Progenitor cell of endocrine pancreas (in vitro differentiated cells): ENCODE measurements at places on chromosomes 5 and 9. TPM values are rescaled to one million over a fixed set of nuclear protein-coding genes. Genes with fewer than 3 reads are reported as not detected.

Gene PRRC2B
- total RNA-seq: 416 and 460 TPM in 2 replicates

Gene CNTNAP3B
- 7.0 and 7.4 TPM in 2 replicates for total RNA-seq

Gene FAM193B
- 163 and 165 TPM in 2 replicates for total RNA-seq

Gene KIF24
- 9.1 and 10.0 TPM in 2 replicates for total RNA-seq

Gene FAM81B
- total RNA-seq: 0.42 TPM in 1 of 2 replicates, not detected in the other

Gene SPATA31A6
- not detected in 2 replicates for total RNA-seq

Gene PFN3
- total RNA-seq: not detected in 2 replicates

Gene PSD2
- total RNA-seq: 0.14 and 0.18 TPM in 2 replicates

Gene TMEM141
- 57.8 and 62.2 TPM in 2 replicates for total RNA-seq

Gene IRX2
- total RNA-seq: 4.2 and 6.0 TPM in 2 replicates

Gene SLC1A1
- total RNA-seq: 3.8 and 5.6 TPM in 2 replicates

Gene ENTREP1
- 3.6 and 3.7 TPM in 2 replicates for total RNA-seq

Gene PROB1
- total RNA-seq: 2.0 and 2.2 TPM in 2 replicates

Gene MED22
- total RNA-seq: 48.4 and 49.2 TPM in 2 replicates

GRCh38 chr9:26975728-26976707, 19.8 kb downstream of the IFT74 start:
- no peaks in the 10 kb centered on the region for H3K27me3 ChIP-seq
- peak overlapping the region; percentile 44 for H3K27ac ChIP-seq
- H3K36me3 ChIP-seq: peaks cover 20% of the 10 kb centered on the region
- peak overlapping the region; percentile 58 for H3K4me3 ChIP-seq

- H3K4me1 ChIP-seq: peaks cover 12% of the 10 kb centered on the region
- H3K27me3 ChIP-seq: peaks cover 29% of the 10 kb centered on the region
- H3K36me3 ChIP-seq: no peaks in the 10 kb centered on the region
- DNase-seq: no peak
- H3K27ac ChIP-seq: peak overlapping the region; percentile 34
These were observed 193.8 kb downstream of the GADD45G start for GRCh38 chr9:89798547-89799120.

DNA sequence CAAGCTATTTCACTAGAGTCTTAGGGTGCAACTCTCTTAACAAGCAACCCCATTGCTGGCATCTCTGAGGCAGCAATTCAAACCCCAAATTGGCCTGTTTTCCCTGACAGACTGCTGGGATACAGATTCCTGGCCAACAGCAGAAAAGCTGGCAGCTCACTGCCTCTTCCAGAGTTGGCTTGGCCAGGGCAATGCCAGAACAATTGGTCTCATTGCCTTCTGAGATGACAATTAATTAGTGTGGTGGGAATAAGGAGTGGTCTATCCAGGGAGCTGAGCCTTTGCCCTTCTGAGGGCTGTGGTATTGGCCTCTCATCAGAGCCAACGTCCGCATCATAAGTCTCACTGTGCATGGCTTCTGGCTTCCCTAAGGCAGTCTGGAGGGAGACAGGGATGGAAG, 183.2 kb downstream of the GNAQ start:
- peaks cover 19% of the 10 kb centered on the region for H3K4me1 ChIP-seq
- peaks cover 2% of the 10 kb centered on the region for H3K36me3 ChIP-seq
- no peak for DNase-seq
- H3K27me3 ChIP-seq: no peaks in the 10 kb centered on the region
- H3K27ac ChIP-seq: peak overlapping the region; percentile 9

DNA sequence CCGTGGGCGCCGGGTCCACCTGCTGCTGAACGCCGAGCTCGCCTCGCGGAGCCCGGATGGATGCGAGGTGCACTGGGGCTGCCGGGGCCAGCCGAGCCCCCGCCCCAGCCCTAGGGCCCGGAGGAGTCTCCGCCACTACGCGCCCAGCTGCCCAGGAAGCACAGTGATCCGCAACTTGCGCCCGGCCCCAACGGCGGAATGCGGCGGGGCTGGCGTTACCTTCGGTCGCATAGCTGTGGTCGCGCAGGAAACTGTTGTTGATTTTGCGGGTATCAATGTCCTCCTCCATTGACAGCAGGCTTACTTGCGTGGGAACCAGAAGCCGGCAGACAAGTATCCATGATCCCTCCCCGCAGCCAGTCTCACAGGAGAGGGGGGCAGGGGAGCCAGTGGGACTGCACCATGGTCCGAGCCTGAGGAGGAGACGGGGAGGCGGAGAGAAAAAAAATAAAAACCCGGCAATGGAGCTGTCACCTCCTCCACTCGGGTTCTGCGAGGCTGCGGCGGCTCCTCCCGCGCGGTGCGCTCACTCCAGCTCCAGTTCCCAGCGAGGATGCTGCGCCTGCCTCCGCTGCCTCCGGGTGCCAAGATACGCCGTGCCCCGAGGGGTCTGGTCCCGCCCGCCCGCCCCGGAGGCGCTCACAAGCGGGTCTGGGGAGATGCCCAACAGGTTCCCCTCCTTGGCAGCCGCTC, 628 bp downstream of the PPP2R2B start:
- peaks cover 7% of the 10 kb centered on the region for H3K4me1 ChIP-seq
- DNase-seq: peak; percentile 30
- H3K27me3 ChIP-seq: peaks cover 72% of the 10 kb centered on the region
- H3K36me3 ChIP-seq: no peaks in the 10 kb centered on the region

DNA sequence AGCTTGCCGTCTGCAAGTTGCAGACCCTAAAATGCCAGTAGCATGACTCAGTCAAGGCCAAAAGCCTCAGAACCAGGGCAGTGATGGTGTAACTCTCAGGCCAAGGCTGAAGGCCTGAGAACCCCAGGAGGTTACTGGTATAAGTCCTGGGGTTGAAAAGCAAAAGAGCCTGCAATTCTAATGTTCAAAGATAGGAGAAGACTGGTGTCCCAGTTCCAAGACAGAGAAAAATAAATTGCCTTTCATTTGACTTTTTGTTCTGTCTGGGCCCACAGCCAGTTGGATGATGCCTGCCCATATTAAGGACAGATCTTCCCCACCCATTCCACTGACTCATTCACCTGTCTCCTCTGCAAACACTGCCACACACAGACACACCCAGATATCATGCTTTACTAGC, 673.2 kb downstream of the CDH18 start:
- H3K36me3 ChIP-seq: no peaks in the 10 kb centered on the region
- no peaks in the 10 kb centered on the region for H3K27me3 ChIP-seq
- no peak overlapping the region for H3K4me3 ChIP-seq
- no peaks in the 10 kb centered on the region for H3K4me1 ChIP-seq
- no peak overlapping the region for H3K27ac ChIP-seq
- no peak for DNase-seq

GRCh38 chr5:134005417-134006061, 764 bp upstream of the VDAC1 start:
- peaks cover 28% of the 10 kb centered on the region for H3K4me1 ChIP-seq
- no peaks in the 10 kb centered on the region for H3K27me3 ChIP-seq
- H3K36me3 ChIP-seq: peaks cover 3% of the 10 kb centered on the region
- peak overlapping the region; percentile 97 for H3K27ac ChIP-seq
- H3K4me3 ChIP-seq: peak overlapping the region; percentile 88

DNA sequence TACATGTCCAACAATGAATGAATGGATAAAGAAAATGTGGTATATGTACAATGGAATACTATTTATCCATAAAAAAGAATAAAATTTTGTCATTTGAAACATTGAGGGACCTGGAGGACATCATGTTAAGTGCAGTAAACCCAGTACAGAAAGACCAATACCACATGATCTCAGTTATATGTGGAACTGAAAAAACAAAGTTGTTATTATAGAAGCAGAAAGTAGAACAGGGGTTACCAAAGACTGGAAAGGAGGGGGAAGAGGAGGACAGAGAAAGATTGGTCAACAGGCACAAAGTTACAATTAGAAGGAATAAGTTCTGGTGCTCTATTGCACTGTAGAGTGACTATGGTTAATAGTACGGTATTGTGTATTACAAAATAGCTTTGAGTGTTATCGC, 233.8 kb downstream of the SEMA6A start:
- DNase-seq: no peak
- no peaks in the 10 kb centered on the region for H3K27me3 ChIP-seq
- H3K36me3 ChIP-seq: peaks cover 8% of the 10 kb centered on the region
- no peak overlapping the region for H3K4me3 ChIP-seq
- no peaks in the 10 kb centered on the region for H3K4me1 ChIP-seq

DNA sequence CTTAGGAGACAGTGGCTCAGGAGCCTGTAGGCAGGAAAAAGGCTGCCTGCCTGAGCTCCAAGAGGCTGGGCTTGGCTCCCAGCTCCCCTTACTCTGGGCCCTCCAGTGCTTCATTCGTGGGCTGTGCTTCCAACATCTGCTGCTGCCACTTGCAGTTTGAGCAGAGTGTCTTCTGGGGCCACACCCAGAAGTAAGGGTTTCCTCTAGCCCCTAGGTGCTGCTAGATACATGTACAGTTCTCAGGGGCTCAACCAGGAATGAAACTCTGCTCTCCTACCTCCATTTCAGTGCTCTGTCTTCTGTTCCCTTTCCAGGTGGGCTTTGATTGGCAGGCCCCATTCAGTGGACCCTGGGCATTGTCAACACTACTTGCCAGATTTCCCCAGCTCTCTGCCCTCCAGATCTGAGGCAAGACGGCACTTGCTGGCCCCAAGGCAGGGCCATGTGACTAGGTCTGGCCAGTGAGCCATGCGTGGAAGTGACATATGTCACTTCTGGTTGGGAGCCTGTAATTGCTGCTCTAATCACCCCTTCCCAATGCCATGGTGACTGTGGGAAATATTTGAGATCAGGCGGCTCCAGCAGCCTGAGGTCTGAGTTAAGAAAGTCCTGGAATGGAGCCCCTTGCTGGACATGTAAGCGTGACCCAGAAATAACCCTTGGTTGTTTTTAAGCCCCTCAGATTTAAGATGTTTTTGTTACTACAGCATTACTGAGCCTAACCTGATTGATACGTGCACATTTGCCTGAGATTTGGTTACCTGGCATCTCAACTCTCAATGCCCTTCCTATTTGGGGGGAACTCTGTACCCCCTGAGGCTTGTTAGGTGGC, 9.4 kb upstream of the BOD1 start:
- no peak overlapping the region for H3K27ac ChIP-seq
- H3K4me3 ChIP-seq: no peak overlapping the region
- peaks cover 11% of the 10 kb centered on the region for H3K27me3 ChIP-seq
- DNase-seq: no peak
- peaks cover 7% of the 10 kb centered on the region for H3K4me1 ChIP-seq

DNA sequence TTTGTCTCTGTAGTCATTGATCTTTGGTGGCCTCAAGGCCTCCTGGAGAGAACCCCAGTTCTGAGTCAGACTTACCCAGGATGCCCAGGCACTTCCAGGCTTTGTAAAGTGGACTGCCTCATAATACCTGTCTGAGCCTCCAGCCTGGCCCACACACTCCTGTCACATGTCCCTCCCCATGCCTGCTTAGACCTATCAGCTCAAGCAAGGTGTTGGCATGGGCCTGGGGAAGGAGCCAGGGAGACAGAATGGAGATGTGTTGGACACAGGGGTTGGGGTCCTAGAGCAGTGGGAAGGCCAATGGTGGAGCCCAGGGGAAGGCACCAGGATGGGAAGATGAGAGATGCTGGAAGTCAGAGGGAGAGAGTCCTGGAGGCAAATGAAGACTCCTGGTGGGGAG, 136.2 kb downstream of the CFAP90 start:
- no peak overlapping the region for H3K27ac ChIP-seq
- H3K27me3 ChIP-seq: no peaks in the 10 kb centered on the region
- H3K4me3 ChIP-seq: no peak overlapping the region
- no peaks in the 10 kb centered on the region for H3K4me1 ChIP-seq
- no peak for DNase-seq
- no peaks in the 10 kb centered on the region for H3K36me3 ChIP-seq

GRCh38 chr5:131548176-131548575, 86.9 kb downstream of the RAPGEF6 start:
- H3K4me3 ChIP-seq: no peak overlapping the region
- no peaks in the 10 kb centered on the region for H3K27me3 ChIP-seq
- peaks cover 8% of the 10 kb centered on the region for H3K36me3 ChIP-seq
- H3K4me1 ChIP-seq: no peaks in the 10 kb centered on the region
- no peak overlapping the region for H3K27ac ChIP-seq

DNA sequence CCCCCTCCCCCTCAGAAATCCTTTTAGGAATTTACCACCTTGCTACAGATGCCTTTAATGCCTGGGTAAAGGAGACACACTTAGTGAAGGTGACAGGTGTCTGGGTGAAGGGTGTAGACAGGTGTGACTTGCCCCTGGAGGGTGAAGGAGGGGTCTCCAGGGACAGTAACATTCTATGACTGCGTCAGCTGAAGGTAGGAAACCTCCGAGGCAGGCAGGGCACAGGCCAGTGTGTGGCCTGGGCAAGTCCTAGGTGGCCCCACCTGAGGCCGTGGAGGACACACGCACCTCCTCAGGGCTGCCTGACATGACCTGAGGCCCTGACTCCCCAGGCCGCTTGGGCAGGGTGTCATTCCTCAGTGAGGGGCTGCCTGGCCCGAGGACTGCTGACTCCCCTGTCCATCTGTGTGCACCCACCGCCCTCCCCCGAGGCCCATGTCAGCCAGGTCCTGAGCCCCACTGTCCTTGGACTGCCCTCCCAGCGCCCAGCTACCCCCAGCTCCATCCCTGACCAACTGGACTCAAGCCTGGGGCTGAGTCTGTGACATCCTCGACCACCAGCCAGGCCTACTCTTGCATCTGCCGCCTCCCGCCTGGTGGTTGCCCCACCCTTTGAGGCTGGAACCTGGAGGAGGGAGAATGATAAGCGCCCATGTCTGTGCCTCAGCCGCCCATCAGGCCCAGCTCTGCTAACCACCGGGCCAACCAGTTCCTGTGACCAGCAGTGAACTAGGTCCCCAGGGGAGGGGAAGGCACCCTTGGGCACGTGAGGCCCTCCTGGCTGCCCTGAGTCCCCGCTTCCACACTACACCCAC, 18.4 kb downstream of the CARD19 start:
- DNase-seq: no peak
- no peak overlapping the region for H3K27ac ChIP-seq
- H3K4me3 ChIP-seq: no peak overlapping the region
- H3K4me1 ChIP-seq: no peaks in the 10 kb centered on the region
- H3K36me3 ChIP-seq: peaks cover 1% of the 10 kb centered on the region

DNA sequence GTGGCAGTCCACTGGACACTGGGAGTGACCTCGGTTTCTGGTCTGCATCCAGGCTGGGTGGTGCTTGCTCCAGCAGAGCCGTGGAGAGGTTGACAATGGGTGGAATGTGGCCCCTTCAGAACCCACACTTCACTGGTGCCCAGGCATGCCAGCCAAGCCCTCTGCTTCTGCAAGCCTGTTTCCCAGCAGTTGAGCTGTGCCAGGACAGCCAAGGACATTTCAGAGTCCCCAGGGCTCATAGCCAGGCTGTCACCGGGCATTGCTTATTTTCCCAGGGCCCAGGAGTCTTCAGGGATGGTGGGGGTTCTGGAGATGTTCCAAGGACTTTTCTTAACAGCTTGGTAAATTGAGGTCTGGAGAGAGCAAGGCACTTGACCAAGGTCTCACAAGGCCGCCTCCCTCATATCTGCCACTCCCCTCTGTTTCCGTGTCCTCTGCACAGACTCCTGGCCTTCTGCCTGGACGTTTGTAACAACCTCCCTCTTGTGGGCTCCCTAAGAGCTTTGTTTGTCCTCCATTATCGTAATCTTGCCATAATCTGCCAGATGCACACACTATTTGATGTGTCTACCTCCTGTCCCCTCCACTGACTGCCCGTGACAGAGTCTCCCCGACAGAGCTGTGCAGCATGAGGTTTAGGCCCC, 3.8 kb upstream of the NDST1 start:
- H3K4me3 ChIP-seq: no peak overlapping the region
- no peaks in the 10 kb centered on the region for H3K27me3 ChIP-seq
- DNase-seq: no peak
- peak overlapping the region; percentile 58 for H3K27ac ChIP-seq
- H3K36me3 ChIP-seq: peaks cover 3% of the 10 kb centered on the region
